Large intestine (tissue), 12 donors: ENCODE measurements at places on chromosomes 6 and 20.
A peak's percentile ranks its signal among the peaks of the same experiment; 100 is the strongest.

DNA sequence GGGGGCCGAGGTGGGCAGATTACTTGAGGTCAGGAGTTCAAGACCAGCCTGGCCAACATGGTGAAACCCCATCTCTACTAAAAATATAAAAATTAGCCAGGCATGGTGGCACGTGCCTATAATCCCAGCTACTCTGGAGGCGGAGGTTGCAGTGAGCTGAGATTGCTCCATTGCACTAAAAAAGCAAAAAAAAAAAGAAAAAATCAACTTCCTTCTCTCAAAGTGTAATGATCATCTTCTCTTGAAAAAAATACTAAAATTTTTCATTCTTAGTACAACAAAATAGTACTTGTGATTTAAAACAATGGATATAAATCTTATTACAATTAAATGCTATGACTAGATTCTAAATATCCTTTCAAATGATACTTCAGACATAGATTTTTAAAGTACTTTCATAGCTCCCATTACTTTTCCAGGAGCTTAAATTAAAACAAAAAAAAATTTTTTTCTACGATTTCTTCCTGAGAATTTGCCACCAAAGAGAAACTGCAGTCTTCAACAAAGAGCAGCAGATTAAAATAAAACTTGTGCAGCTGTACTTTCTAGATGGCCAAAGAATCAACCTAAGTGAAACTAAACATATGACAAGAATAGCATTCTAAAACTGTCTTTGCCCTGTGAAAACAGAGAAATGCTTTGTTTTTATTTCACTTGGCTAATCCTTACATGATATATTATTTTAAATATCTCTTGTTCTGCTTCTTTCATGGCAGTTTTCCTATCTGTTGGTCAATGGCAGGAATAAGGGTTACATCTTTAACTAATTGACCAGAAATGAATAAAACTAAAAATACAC lies 75.2 kb downstream of the MAP3K5 start:
- H3K36me3 ChIP-seq, result no peaks in the 10 kb centered on the region
- no peak overlapping the region for H3K4me3 ChIP-seq
- H3K4me1 ChIP-seq, result no peaks in the 10 kb centered on the region
- no peak for DNase-seq

GRCh38 chr6:110822249-110822648 lies 7.0 kb upstream of the CDK19 start:
- no peak for DNase-seq
- no peaks in the 10 kb centered on the region for H3K36me3 ChIP-seq
- H3K27ac ChIP-seq, result no peak overlapping the region
- no peaks in the 10 kb centered on the region for H3K27me3 ChIP-seq
- no peaks in the 10 kb centered on the region for H3K4me1 ChIP-seq

GRCh38 chr20:31747640-31748039 lies 8.6 kb downstream of the TPX2 start:
- H3K36me3 ChIP-seq, result no peaks in the 10 kb centered on the region
- H3K4me3 ChIP-seq, result no peak overlapping the region
- H3K27ac ChIP-seq, result no peak overlapping the region
- no peaks in the 10 kb centered on the region for H3K27me3 ChIP-seq
- no peak for DNase-seq

- H3K27ac ChIP-seq, result no peak overlapping the region
- H3K36me3 ChIP-seq, result no peaks in the 10 kb centered on the region
- no peak overlapping the region for H3K4me3 ChIP-seq
- DNase-seq, result no peak
Observed at GRCh38 chr6:150999107-150999506, 133.6 kb downstream of the MTHFD1L start.

GRCh38 chr6:139533573-139534471 lies 159.4 kb upstream of the CITED2 start:
- no peaks in the 10 kb centered on the region for H3K27me3 ChIP-seq
- peaks cover 26% of the 10 kb centered on the region for H3K4me1 ChIP-seq
- peak overlapping the region; percentile 82 for H3K27ac ChIP-seq
- H3K36me3 ChIP-seq, result no peaks in the 10 kb centered on the region

GRCh38 chr6:52286798-52287432 lies 2.4 kb upstream of the MCM3 start:
- DNase-seq, result peak; percentile 59
- no peak overlapping the region for H3K27ac ChIP-seq
- H3K4me3 ChIP-seq, result no peak overlapping the region
- H3K36me3 ChIP-seq, result peaks cover 7% of the 10 kb centered on the region
- H3K4me1 ChIP-seq, result no peaks in the 10 kb centered on the region

GRCh38 chr6:118683881-118684872 lies 32.8 kb upstream of the CEP85L start:
- H3K4me1 ChIP-seq, result no peaks in the 10 kb centered on the region
- no peaks in the 10 kb centered on the region for H3K36me3 ChIP-seq

DNA sequence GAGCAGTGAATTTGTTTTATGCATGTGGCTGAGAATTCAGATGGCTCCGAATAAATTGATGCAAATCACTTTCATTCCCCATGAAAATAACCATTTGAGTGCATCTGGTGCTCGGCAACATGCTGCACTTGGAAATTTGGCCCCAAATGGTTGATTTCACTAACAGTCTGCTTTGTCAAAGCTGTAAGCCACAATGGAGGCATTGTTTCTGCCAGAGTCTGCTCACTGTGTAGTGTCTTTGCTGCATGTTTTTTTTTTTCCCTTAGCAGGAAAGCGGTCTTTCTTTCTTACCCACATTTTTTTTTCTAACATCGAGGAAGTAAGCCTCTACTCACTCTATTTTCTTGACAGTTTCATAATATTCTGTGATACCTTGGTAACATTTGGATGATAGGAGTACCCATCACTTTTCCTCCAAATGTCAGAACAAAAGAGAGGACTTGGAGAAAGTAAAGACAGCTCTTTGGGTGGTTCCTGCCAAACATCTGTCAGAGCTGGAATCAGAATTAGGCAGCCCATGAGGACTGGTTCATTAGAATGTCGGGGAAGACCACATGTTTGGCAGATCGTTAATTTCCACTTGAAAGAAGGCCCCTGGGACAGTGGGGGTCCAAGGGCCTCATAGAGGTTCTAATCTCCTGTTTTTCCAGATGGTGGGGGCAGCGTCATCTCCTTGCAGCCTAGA lies 149.5 kb downstream of the DOK5 start:
- H3K4me1 ChIP-seq, result no peaks in the 10 kb centered on the region
- H3K27me3 ChIP-seq, result no peaks in the 10 kb centered on the region
- no peaks in the 10 kb centered on the region for H3K36me3 ChIP-seq
- peak; percentile 11 for DNase-seq
- no peak overlapping the region for H3K4me3 ChIP-seq

GRCh38 chr20:51832276-51832675 lies 30.0 kb upstream of the SALL4 start:
- no peaks in the 10 kb centered on the region for H3K4me1 ChIP-seq
- no peaks in the 10 kb centered on the region for H3K27me3 ChIP-seq
- H3K27ac ChIP-seq, result no peak overlapping the region
- DNase-seq, result no peak

DNA sequence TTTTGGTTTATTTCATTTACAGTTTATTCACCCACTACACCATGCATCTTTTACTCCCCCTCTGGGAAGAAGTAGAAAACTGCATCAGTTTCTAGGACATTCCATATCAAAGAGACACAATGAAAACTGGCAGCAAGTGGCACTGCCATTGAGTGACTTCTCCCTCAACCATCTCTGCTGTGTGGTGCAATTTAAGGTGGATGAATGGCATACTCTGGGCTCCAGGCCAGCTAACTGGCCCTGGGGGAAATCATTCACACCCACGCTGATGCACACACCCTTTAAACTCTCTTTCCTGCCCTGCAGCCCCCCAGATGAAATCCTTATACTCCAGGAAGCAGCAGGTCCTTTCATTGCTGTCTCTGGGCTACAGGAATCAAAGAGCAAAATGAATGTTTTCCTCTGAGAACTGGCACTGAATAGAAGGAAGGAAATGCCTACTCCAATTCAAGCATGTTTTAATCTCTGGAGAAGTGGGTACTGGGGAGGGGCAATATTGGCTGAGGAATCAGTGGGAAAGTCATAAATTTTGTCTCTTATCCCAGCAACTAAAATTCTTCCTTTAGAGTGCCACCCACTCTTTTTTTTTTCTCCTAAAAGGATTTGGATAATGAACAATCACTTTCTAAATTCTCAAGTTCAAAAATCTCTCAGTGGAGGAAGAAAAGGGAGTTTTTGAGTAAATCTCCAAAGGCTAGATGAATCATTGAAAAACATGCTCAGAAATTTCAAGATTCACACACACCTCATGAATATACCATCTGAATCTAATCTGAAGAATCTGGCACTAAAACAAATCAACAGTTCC lies 16.9 kb upstream of the RFPL4B start:
- H3K4me1 ChIP-seq, result no peaks in the 10 kb centered on the region
- DNase-seq, result no peak
- no peak overlapping the region for H3K4me3 ChIP-seq
- H3K27me3 ChIP-seq, result no peaks in the 10 kb centered on the region

DNA sequence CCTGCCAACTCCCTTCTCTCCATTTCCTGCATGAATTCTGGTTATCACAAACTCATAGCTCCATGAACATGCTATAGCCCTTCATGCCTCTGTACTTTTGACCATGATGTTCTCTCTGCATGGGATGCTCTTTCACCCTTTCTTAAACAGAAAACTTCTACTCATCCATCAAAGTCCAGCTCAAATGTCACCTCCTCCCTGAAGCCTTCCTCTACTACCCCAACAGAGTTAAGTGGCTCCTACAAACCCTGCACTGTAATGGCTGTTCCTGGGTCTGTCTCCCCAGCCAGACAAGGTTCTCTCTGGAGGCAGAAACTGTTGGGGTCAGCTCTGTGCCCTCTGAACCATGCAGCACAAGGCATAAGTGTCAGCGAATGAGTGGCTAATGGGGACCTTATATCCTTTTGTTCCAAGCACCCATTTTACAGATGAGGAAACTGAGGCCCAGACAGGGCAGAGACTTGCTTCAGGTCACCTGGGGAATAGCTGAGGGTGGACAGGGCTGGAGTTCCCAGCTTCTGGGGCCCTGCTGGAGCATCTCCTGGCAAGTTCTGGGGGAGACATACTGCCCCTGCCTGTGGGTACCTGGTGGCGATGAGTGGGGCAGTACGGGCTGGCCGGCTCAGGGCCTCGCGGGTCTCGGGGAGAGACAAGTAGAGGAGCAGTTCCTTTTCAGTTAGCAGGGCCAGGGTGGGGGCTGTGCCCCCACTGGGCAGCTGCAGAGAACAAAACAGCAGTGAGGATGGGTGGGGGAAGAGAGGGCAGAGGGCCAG lies 10.6 kb upstream of the CDK5RAP1 start:
- no peaks in the 10 kb centered on the region for H3K4me1 ChIP-seq
- peaks cover 46% of the 10 kb centered on the region for H3K36me3 ChIP-seq
- no peak for DNase-seq
- H3K27me3 ChIP-seq, result no peaks in the 10 kb centered on the region
- no peak overlapping the region for H3K27ac ChIP-seq
- H3K4me3 ChIP-seq, result no peak overlapping the region

DNA sequence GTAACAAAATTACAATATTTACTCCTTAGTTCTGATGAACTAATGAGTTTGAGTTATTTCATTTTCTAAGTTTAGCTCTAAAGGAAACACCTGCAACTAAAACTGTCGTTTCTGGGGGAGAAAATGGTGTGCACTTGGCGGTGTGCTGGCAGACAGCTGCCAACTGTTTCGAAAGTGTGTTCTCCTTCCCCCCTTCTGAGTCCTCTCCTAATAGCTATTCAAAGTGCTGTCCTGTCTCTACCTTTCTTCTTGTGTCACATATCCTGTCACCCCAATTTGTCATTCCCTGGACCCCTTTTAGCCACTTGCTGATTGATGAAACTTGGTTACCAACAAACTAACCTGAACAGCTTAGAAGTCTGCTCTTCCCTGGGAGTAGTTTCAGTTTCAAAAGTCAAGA lies 4.9 kb upstream of the UBE2J1 start:
- no peak overlapping the region for H3K27ac ChIP-seq
- no peaks in the 10 kb centered on the region for H3K27me3 ChIP-seq
- no peak overlapping the region for H3K4me3 ChIP-seq

DNA sequence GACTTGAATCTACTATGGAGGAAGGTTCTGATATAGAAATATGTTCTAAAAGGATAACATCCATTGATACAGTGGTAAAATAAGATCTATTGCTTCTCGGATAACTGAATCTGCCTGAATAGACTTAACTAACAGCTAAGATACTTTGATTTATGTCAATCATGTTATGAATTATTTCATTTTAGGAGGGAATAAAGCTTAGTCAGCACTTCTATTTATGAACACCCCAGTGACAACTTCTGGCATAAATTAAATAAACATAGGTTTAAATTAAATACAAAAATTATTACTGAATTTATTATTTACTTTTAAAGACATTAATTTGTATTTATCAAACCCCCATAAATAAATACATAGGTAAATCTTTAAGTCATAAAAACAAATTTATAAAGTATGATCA lies 69.3 kb downstream of the IMPG1 start:
- no peaks in the 10 kb centered on the region for H3K36me3 ChIP-seq
- H3K27me3 ChIP-seq, result no peaks in the 10 kb centered on the region
- H3K4me1 ChIP-seq, result no peaks in the 10 kb centered on the region
- H3K27ac ChIP-seq, result no peak overlapping the region
- DNase-seq, result no peak
- H3K4me3 ChIP-seq, result no peak overlapping the region

- no peaks in the 10 kb centered on the region for H3K4me1 ChIP-seq
- no peak overlapping the region for H3K4me3 ChIP-seq
- no peak overlapping the region for H3K27ac ChIP-seq
- no peak for DNase-seq
Observed at GRCh38 chr20:50716518-50716917, 14.9 kb upstream of the PARD6B start.

GRCh38 chr6:34132486-34133185 lies 13.3 kb downstream of the GRM4 start:
- no peak overlapping the region for H3K27ac ChIP-seq
- no peaks in the 10 kb centered on the region for H3K36me3 ChIP-seq
- no peak overlapping the region for H3K4me3 ChIP-seq
- H3K4me1 ChIP-seq, result no peaks in the 10 kb centered on the region
